Right lobe of liver (tissue), 6 donors: ENCODE measurements at places on chromosomes 6 and 20. TPM values are rescaled to one million over a fixed set of nuclear protein-coding genes. Genes with fewer than 3 reads are reported as not detected.

SPDEF gene
- not detected for total RNA-seq

MOG gene
- not detected for total RNA-seq

GRM4 gene
- not detected for total RNA-seq

FBXO5 gene
- total RNA-seq = 3.0 TPM

ZNF391 gene
- 0.09 TPM for total RNA-seq

UBD gene
- 47.8 TPM for total RNA-seq

GTSF1L gene
- total RNA-seq = not detected

POPDC3 gene
- total RNA-seq = not detected

MOXD1 gene
- 0.37 TPM for total RNA-seq

SLC52A3 gene
- not detected for total RNA-seq

PRICKLE4 gene
- total RNA-seq = 1.3 TPM

TSBP1 gene
- not detected for total RNA-seq

EPHA7 gene
- not detected for total RNA-seq

RSPO4 gene
- total RNA-seq = not detected

HLA-DRA gene
- total RNA-seq = 235 TPM

IDH3B gene
- 78.1 TPM for total RNA-seq

CLVS2 gene
- not detected for total RNA-seq

METTL24 gene
- 1.0 TPM for total RNA-seq

CLPSL2 gene
- total RNA-seq = not detected

KIAA1755 gene
- total RNA-seq = 1.7 TPM

SMLR1 gene
- total RNA-seq = 28.8 TPM

ADISSP gene
- 11.6 TPM for total RNA-seq

GPR6 gene
- not detected for total RNA-seq

KCNK5 gene
- 5.0 TPM for total RNA-seq

DHX16 gene
- total RNA-seq = 12.3 TPM

OPN5 gene
- not detected for total RNA-seq

MYH7B gene
- total RNA-seq = 1.0 TPM

CASS4 gene
- total RNA-seq = 1.7 TPM

BPIFB2 gene
- total RNA-seq = not detected

KCNG1 gene
- 0.18 TPM for total RNA-seq

TTK gene
- total RNA-seq = 1.6 TPM

RGS17 gene
- not detected for total RNA-seq

IL17F gene
- not detected for total RNA-seq

OR2H2 gene
- not detected for total RNA-seq

DEFB124 gene
- not detected for total RNA-seq

MUC22 gene
- not detected for total RNA-seq
